ENCODE measurements at places on chromosomes 11 and 22.

- DNase-seq, result no peak
These were observed 33.0 kb upstream of the CCDC188 start for GRCh38 chr22:20183823-20184222.

GRCh38 chr22:50490531-50491308 is 4.1 kb downstream of the MIOX start:
- DNase-seq, result no peak

DNA sequence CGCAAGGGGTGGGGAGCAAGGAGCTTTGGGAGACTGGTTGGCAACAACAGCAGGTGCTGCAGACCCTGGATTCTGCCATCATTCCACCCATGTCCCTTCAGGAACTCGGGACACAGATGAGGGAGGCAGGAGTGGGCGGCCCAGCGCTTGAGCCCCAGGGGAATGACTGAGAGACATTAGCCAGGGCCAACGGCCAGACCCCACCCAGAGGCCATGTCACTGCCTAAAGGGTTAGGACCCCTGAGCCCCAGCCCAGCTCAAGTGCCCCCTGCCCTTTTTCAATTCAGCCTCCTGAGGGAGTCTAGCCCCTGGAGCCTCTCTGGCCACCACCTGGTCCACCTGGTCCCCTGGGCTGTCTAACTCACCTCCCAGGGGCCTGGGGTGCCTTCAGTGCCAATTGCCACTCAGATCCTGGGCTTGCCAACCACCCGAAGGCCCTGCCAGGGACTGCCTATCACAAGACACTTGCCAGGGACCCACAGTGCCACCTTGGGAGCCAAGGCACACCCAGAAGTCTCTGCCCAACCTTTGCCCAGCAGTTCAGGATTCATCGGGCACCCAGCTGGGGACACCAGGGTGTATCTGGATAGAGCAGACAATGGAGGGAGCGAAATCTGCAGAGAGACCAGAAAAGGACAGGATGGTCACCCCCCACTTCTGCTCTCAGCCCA is 16.6 kb downstream of the MFNG start:
- no peak for DNase-seq

DNA sequence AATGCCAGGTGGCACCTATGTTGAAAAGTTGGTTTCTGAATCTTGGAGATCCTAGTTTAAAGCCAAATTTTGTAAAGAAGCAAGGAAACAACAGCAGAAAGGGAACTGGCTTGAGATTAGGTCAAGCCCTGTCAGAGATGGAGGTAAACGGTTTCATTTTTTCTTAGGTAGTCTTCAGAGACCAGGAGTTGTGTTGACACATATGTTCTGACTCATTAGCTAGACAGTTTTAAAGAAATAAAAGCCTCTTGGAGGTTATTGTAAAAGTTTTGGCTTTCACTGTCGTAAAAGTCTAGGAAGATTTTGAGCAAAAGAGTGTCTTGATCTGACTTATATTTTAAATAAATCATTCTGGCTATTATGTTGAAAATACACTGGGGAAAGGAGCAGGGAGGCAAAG is 151.5 kb upstream of the CTSC start:
- DNase-seq, result no peak

DNA sequence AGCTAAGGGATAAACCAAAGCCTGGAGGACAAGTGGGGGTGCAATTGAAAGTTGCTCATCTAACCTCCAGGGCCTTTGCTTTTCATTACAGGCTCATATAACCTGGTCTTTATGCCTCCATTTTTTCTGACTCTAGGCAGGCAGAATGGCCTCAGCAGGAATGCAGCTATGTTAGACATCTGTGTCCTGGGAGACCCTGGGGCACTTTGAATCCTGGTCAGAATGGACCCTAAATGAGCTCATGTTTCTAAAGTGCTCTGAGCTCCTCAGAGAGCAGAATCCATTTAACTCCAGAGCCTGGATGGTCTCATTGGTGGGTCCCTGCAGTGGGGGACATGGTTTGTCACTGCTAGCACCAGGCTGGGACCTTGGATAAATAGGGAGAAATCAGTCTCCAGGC is 177.3 kb downstream of the KIRREL3 start:
- no peak for DNase-seq

DNA sequence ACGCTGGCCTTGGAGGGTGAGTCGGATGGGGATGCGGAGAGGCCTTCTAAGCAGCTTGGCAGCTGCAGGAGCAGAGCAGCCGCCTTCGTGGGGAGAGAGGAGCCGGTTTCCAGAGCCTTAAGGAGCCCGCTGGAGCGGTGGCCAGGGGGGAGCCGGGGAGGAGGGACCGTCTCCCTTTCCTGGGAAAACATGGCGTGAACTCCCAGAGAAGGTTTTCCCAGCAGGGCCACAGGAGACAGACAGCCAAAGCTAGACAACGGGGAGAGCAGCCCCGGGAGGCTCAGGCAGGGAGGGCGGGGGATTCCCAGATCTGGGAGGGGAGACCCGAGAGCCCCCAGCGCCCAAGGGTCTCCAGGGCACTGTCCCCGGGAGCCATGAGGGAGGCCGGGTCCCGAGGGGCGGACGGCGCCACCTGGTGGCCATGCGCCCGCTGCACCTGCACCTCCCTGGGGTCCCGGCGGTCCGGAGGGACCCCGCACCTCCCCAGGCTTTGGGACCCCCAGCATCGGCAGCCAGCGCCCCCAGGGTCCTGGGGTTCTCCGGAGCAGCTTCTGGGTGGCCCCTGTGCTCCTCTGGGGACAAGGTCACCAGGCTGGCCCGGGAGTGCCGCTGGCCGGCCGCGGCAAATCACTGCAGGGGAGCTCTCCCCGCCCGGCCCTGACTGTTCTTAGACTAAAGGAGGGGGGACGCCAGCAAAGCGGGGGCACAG is 2.4 kb upstream of the SYT8 start:
- DNase-seq, result peak; percentile 46

DNA sequence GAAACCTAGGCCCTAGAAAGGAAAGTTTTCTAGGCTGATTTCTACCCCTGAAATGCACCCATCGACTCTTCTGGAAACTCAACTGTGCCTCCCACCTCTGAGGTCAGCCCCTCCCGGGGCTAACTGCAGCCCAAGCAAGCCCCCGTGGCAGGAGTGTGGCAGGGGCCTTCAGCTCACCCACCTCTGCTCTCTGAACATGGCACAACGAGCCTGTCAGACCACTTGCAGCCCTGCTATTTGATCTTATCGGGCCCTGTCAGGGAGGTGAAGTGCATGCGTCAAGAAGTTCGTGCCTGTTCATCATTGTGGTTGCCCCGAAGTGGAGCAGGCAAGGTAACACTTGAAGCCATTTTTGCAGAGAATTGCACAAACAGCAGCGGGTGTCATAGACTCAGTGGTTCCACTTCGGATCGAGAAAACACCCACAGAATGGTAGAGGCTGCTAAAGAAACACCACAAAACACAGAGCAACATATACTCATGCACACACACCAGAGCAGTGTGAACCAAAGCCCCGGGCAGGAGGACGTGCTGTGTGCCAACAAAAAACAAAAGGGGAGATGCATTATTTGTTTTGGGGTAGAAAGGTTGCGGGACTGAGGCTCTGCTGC is 262.7 kb downstream of the ETS1 start:
- peak; percentile 70 for DNase-seq

GRCh38 chr22:50526108-50526833 is 873 bp upstream of the SCO2 start:
- DNase-seq, result peak; percentile 67

DNA sequence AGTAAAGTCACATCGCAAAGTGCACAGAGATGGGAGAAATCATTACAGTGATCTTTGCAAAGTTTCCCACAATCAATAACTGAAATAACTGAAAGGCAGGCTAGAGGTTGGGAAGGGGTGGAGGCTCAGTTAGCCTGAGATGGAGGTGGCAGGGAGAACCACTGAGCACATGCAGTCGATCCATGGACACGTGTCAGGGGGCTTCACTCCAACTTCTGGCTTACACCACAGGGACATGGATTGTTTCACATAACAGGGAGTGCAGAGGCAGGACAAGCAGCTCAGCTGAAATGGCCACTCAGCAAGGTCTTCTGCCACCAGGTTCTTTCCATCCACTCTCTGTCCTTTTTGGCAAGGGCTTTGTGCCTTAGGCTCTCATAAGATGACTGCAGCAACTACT is 35.1 kb upstream of the MICAL2 start:
- no peak for DNase-seq

GRCh38 chr11:78796956-78797355 is 222.3 kb upstream of the NARS2 start:
- DNase-seq, result no peak

GRCh38 chr22:35440129-35440528 is 40.2 kb downstream of the MCM5 start:
- no peak for DNase-seq

DNA sequence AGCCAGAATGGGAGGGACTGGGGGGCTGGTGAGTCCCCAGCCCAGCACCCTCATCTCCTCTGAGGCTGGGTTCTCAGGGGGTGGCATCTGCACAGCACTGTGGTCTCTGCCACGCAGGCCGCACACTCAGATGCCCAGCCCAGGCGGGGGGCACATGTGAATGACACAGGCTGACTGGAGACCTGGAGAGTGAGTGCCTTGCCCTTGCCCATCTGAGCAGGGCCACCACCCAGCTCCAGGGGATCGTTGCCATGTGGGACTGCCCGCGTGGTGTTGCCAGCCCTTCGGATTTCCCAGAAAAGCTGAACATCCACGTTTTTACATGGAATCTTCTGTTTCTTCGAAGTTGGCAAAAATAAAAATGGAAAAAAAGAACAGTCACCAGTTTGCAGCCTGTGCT is 18.9 kb downstream of the PRDM11 start:
- DNase-seq, result no peak

DNA sequence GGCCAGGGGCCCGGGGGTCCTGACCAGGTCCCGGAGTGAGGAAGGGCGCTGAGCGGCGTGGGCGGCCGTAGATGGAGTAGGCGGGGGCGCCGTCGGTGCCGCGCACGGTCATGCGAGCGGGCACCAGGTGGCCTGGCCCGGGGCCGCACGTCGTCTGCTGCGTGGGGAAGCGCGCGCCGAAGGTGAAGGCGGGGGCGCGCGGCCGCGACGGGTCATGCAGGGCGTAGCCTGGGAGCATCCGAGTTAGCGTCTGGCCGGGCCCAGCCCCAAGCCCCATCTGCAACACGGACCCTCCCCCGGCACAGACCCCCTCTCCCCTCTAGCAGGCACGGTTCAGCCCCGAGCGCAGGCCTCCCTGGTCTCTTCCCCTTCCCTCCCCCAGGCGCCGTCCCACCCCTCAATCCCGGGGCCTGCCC is 1.7 kb upstream of the TYMP start:
- DNase-seq, result no peak

DNA sequence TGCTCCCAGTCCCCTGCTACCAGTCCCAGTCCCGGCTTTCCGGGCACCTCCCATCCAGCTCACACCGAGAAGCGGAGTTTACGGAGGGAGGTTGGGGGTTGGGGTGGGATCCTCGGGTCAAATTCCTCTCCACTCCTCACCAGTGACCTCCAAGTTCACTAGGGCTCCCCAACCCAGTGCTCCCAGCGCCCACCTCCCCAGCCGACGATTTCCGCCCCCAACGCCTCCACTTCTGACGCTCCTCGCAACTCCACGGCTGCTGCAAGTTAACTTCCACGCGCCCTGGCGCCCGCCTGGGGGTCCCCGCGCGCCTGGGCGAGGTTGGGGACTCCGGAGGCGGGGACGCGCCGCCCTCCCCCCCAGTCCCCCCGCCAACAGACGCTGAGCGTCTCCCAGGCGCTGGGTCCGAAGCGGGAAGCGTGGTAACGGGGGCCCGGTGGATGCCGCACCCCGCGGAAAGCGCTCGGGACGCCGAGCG is 526 bp downstream of the TPST2 start:
- DNase-seq, result peak; percentile 6

GRCh38 chr22:35605369-35605680 is 11.8 kb downstream of the MB start:
- DNase-seq, result no peak

- peak; percentile 11 for DNase-seq
These were observed 21.8 kb downstream of the NF2 start for GRCh38 chr22:29625090-29625825.

- peak; percentile 32 for DNase-seq
These were observed 52.5 kb upstream of the CLDN5 start for GRCh38 chr22:19576460-19577421.

- DNase-seq, result no peak
These were observed 53.8 kb downstream of the LARGE1 start for GRCh38 chr22:33866511-33866910.

DNA sequence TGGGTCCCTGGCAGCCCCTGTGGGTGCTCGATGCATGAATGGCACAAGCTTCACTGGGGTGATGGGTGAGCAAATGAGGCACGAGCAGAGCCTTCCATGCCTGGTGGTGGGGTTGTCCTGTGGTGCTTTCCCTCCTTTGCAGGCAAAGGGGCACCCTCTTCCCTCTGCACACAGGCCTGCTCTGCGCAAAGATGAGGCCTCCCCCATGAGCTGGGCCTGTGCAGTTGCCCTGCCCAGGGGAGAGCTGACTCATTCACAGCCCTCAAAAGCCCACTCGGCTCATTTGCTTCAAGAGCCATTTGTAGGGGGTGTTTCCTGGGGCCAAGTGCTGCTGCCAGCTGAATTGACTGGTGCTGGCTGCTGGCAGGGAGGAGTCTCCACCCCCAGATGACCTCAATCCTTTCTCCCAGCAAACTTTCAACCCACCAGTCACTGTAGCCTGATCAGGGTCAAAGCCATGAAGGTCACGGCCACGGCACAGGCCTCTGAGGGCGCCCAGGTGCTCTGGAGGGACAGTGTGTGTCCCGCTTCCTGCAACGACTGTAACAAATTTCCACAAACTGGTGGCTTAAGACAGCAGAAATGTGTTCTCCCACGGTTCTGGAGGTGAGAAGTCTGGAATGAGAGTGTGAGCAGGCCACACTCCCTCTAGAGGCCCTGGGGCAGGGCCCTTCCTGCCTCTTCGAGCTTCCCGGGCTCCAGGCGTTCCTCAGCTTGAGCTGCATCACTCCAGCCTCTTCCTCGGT is 48.8 kb upstream of the ANO1 start:
- DNase-seq, result no peak

DNA sequence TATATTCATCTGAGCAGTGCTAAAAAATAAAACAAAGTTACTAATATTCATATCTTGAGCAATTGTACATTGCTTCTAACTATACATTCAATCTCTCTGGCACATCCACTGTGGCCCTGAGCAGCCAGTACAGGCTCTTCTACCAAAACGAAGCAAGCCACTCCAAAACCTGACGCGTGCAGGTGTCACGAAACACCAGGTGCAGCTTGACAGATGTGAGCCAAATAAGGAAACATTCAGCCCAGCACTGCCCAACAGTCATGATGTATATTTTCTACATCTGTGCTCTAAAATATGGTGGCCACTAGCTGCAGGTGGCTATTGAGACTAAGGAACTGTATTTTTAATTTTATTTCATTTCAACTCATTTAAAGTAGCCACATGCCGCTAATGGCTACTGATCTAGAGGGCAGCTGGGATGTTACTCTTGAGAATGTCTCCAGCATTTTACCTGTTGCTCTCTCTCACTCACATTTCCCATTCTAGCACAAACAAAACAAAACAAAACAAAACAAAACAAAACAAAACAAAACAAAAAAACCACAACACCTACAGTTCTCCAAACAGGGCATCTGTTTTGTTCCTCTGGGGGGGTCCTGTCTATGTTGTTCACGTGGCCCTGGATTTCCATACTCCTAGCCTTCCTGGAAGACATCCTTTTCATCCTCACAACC is 77.7 kb downstream of the LARGE1 start:
- no peak for DNase-seq

- no peak for DNase-seq
These were observed 8.8 kb downstream of the SLC35F2 start for GRCh38 chr11:107849790-107850189.

All from activated T-helper 1 cell treated with Interleukin-2 at 50 U/mL for 16 hours (primary cell).